Activated CD4-positive, alpha-beta T cell treated with anti-CD3 and anti-CD28 coated beads for 36 hours (primary cell): ENCODE measurements at places on chromosomes 7 and 10. TPM values are rescaled to one million over a fixed set of nuclear protein-coding genes. Genes with fewer than 3 reads are reported as not detected.

DNA sequence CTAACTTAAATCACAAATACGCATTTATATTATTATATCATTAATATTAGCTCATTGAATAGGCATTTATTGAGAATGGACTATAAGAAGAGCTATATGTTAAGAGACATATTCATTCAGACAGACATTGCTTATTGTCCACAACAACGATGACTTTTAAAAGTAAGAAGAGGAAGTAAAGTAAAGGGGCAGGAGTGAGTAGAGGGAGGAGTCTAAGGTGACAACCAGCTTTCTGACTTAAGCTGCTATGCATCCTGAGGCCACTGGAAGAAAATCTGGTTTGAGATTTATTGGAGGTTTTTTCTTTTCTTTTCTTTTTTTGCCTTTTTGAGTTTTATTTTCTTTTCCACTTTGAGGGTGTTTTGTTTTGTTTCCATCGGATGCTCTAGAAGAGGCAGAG, 723.5 kb downstream of the GRM8 start:
- H3K27ac ChIP-seq: no peak overlapping the region
- DNase-seq: no peak
- no peaks in the 10 kb centered on the region for H3K27me3 ChIP-seq

DNA sequence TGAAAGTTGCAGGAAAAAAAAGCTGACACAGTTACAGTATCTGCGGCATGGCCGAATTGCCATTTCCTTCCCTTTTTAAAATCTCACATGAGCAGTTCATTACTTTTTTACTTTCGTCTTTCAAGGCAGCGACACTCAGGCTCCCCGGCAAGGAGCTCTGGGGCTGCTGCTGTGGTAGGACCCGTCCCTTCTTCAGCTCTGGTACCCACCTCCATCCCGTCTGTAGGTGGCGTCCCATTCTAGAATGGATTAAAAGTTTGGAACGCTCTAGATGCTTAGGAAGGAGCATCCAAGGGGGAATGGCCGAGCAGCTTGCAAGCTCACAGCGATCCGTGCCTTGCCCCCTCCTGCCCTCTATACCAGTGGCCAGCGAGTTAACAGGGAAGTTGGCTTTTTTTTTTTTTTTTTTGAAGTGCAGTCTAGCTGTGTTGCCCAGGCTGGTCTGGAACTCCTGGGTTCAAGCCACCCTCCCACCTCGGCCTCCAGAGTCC, 22.8 kb upstream of the TTYH3 start:
- peaks cover 4% of the 10 kb centered on the region for H3K4me1 ChIP-seq
- peak; percentile 44 for DNase-seq
- no peak overlapping the region for H3K4me3 ChIP-seq
- H3K27ac ChIP-seq: no peak overlapping the region
- no peaks in the 10 kb centered on the region for H3K36me3 ChIP-seq

GRCh38 chr10:91879515-91880170, 29.6 kb downstream of the FGFBP3 start:
- no peaks in the 10 kb centered on the region for H3K4me1 ChIP-seq
- no peak overlapping the region for H3K27ac ChIP-seq
- H3K36me3 ChIP-seq: no peaks in the 10 kb centered on the region
- no peaks in the 10 kb centered on the region for H3K27me3 ChIP-seq

DNA sequence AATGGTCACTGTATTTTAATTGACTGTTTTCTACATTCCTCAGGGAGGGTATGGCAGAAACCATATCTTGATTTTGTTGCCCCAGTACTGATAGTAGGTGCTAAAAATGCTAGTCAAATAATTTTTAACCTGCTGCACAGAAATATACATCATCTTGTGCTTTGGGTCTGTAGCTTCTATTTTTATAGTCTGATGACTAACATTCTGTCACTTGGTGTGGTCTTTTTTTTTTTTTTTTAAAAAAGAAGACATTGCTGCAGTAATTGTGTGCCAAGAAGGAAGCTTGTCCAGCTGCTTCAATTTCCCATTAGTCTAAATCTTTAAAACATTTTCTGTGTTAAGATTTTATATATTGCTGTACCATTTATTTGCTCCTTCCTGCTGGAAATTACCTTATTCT, 83.6 kb downstream of the ICA1 start:
- no peak for DNase-seq
- no peaks in the 10 kb centered on the region for H3K36me3 ChIP-seq
- peaks cover 42% of the 10 kb centered on the region for H3K4me1 ChIP-seq
- H3K4me3 ChIP-seq: no peak overlapping the region
- H3K27ac ChIP-seq: peak overlapping the region; percentile 82
- H3K27me3 ChIP-seq: no peaks in the 10 kb centered on the region

DNA sequence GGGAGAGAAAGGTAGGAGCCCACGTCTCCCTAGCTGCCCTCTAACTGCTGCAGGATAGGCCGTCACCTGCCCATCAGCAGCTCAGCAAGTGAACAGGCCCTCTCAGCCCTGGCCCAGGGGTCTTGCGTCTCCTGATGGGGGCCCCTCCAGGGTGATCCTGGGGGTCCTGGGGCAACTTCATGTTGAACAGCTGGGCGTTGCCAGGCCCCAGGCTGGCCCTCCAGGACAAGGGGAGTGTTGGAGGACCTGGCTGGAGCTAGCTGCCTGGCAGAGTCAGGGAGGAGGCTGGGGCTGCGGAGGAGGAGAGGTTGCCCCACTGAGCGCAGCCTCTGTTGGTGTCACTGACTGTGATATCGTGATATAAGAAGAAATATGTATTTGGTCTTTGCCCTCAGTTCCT, 34.7 kb downstream of the SPOCK2 start:
- H3K27me3 ChIP-seq: no peaks in the 10 kb centered on the region
- H3K27ac ChIP-seq: no peak overlapping the region
- H3K36me3 ChIP-seq: no peaks in the 10 kb centered on the region
- no peak overlapping the region for H3K4me3 ChIP-seq
- DNase-seq: no peak
- H3K4me1 ChIP-seq: peaks cover 19% of the 10 kb centered on the region

GRCh38 chr10:129419397-129419796, 47.6 kb upstream of the MGMT start:
- H3K4me3 ChIP-seq: no peak overlapping the region
- H3K36me3 ChIP-seq: no peaks in the 10 kb centered on the region

GRCh38 chr7:45184326-45185027, 26.9 kb downstream of the RAMP3 start:
- H3K27me3 ChIP-seq: peaks cover 4% of the 10 kb centered on the region
- no peaks in the 10 kb centered on the region for H3K4me1 ChIP-seq
- no peak overlapping the region for H3K4me3 ChIP-seq
- H3K27ac ChIP-seq: no peak overlapping the region
- H3K36me3 ChIP-seq: no peaks in the 10 kb centered on the region
- DNase-seq: no peak

Gene MMD2
- not detected for total RNA-seq
